Brain (organoid and tissue), 16 donors: ENCODE measurements at places on chromosomes 2 and 18.
A peak's percentile ranks its signal among the peaks of the same experiment; 100 is the strongest.

- no peak for DNase-seq
These were observed 8.8 kb upstream of the PRLH start for GRCh38 chr2:237557633-237558015.

DNA sequence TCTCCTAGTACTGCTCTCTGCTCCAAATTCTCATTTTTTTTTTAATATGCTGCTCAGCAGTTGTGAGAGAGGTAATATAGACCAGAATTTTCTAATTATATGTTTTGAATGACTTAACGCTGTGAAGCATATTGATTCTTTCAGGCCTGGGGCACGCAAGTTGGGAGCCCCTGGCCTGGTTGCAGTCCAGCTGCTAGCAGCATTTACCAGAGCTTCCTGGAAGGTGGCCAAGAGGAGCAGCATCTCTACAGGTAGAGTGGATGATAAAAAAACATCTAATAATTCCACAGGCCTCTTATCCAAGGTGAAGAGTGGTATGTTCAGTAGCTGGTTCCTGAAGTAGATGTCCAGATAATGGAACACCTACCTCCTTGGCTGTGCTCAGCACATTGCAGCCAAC lies 7.3 kb upstream of the UGP2 start:
- no peak for DNase-seq

GRCh38 chr2:55155764-55156281 lies 76.3 kb downstream of the CLHC1 start:
- DNase-seq, result no peak

GRCh38 chr2:137437386-137437785 lies 526.9 kb upstream of the HNMT start:
- DNase-seq, result no peak

DNA sequence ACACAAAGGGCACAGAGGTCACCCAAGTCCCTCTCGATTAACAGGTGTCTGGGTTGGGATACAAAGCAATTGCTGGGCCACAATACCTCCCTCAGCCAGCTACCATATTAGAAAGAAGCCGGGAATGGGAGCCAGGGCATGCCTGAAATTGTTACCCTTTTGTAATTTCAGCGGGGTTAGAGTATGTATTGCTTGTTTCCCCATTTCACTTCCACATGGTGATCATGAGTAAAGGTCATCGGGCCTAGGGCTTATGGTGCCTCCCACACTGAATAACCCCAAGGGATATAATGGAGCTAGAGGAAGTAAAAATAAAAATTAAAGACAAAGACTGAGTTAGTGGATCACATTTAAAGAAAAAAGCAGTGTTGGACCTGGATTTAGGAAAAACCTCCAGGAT lies 437.2 kb upstream of the KLHL29 start:
- DNase-seq, result no peak

- DNase-seq, result no peak
These were observed 392.4 kb downstream of the ZNF516 start for GRCh38 chr18:76102626-76103025.

GRCh38 chr2:861655-862354 lies 88.8 kb upstream of the SNTG2 start:
- DNase-seq, result peak; percentile 24

GRCh38 chr2:584863-585823 lies 92.1 kb downstream of the TMEM18 start:
- no peak for DNase-seq
